A172 (cell line): ENCODE measurements at places on chromosomes 6 and 20. TPM values are rescaled to one million over a fixed set of nuclear protein-coding genes. Genes with fewer than 3 reads are reported as not detected.

The CCN5 gene
- not detected in 2 replicates for total RNA-seq

The CRIP3 gene
- not detected in 2 replicates for total RNA-seq

The GGT7 gene
- 0.26 and 0.55 TPM in 2 replicates for total RNA-seq

- DNase-seq: no peak
Observed at GRCh38 chr6:157150076-157150475, 173.2 kb downstream of the TMEM242 start.
